ENCODE measurements at places on chromosomes 2 and 18. TPM values are rescaled to one million over a fixed set of nuclear protein-coding genes. Genes with fewer than 3 reads are reported as not detected.

SH3BP4 gene
- 51.2 TPM for total RNA-seq

IL36B gene
- not detected for total RNA-seq

RBM45 gene
- 10.1 TPM for total RNA-seq

GPR35 gene
- not detected for total RNA-seq

ANKRD23 gene
- total RNA-seq = not detected

PRKAG3 gene
- not detected for total RNA-seq

NT5C1B gene
- total RNA-seq = not detected

RAB6C gene
- total RNA-seq = not detected

CLASP1 gene
- 25.1 TPM for total RNA-seq

TNFRSF11A gene
- not detected for total RNA-seq

REG1B gene
- total RNA-seq = not detected

LRRTM1 gene
- total RNA-seq = not detected

ZNF892 gene
- 1.2 TPM for total RNA-seq

EMX1 gene
- not detected for total RNA-seq
